ENCODE measurements at places on chromosomes 3 and 15.
A peak's percentile ranks its signal among the peaks of the same experiment; 100 is the strongest.

GRCh38 chr15:67189326-67190051, 65.0 kb downstream of the AAGAB start:
- DNase-seq, result peak; percentile 52

- DNase-seq, result no peak
Measured at GRCh38 chr3:122233101-122233952, 49.9 kb downstream of the CASR start.

- DNase-seq, result no peak
Measured at GRCh38 chr3:11410564-11410963, 138.4 kb downstream of the ATG7 start.

DNA sequence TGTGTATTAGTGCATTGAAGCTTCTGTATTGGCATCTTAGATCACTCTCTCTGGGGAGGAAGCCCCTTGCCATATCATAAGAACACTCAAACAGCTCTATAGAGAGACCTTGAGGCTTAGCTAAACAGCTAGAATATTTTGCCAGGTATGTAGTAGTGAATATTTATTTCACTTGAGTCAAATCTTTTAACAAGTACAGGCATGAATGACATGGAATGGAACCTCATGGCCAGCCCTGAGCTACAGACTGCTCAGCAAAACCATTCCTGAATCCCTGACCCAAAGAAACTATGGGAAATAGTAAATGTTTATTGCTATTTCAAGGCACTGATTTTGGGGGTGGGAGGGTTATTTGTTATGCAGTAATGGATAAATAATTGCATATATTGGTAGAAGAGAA, 604.8 kb downstream of the MECOM start:
- DNase-seq, result no peak

GRCh38 chr3:156630081-156630772, 44.2 kb upstream of the TIPARP start:
- DNase-seq, result peak; percentile 37

- peak; percentile 67 for DNase-seq
Measured at GRCh38 chr15:80418892-80419537, 14.8 kb downstream of the ARNT2 start.

DNA sequence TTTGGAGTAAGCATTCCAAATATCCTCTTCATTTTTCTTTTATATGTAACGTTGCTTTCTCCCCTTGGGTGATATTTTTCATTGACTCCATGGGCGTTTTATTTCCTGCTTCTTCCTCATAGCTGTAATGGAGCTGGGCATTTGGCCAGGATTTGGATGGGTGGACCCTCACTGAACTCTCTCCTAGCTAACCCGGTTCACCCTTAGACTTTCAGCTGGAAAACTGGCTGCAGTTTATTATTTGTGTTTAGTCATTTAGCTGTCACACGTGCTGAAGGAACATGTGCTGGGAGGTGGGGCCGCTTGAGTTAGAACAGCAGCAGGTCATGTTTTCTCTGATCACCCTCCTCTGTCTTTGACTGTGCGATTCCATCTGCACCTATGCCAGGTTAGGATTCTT, 407.6 kb downstream of the ZIC1 start:
- peak; percentile 44 for DNase-seq

DNA sequence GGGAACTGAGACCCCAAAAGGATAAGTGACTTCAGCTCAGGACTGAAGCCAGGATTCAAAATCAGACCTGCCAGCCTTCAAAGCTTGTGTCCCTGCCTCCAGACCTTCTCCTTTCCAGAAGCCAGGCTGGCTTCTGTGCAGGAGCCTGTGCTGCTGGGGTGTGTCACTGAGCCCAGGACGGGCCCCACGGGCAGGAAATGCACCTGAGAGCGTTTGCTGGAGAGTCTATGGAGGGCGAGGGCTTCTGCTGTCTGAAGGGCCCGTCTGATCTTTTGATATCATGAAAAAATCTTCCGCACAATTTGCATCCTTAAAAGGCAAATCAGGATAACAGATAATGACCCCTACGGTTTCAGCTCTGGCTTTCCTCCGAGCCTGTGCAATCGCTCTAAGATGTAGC, 125.4 kb downstream of the FAM43A start:
- DNase-seq, result no peak
